Naive thymus-derived CD8-positive, alpha-beta T cell (primary cell): ENCODE measurements at places on chromosomes 12 and 14.
A peak's percentile ranks its signal among the peaks of the same experiment; 100 is the strongest.

DNA sequence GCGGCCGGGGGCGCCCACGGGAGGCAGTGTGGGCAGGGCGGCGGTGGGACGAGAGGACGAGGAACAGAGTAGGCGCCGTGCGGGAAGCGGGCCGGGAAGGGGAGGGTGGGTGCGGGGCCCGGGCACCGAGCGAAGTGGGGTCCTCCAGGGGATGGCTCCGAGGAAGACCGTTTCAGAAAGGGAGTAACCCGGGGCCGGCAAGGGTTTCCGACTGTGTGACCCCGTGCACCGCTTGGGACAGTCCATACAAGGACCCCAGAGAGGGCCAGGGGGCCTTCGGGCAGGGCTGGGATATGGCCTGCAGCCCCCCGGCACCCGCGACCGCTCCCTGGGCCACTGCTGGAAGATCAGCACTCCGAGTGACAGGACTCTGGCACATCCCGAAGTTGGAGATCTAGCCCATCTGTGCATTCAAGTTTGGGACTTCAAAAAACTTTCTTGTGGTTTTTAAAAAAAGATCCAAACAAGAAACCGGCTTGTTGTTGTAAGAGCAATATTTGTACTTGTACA lies 448 bp downstream of the TSPAN9 start:
- DNase-seq: no peak

DNA sequence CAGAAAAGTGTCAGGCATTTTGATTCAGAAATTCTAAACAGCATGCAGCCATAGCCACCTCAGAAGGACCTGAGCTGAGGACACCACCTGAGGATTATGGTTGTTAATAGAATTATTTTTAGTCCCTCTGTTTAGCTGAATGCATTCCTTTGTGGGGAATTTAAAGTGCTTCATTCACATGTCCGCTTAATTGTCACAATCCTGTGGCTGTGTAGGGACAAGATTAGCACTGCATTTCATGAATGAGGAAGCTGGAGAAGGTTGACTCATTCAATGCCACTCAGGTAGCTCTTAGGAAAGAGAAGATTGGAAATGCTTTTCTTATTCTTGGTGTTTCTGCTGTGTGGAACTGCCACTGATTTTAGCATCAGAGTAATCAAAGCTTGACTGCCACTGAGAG lies 42.0 kb upstream of the KRR1 start:
- no peak for DNase-seq

GRCh38 chr12:108298761-108299275 lies 40.3 kb downstream of the CMKLR1 start:
- no peak for DNase-seq

- DNase-seq: no peak
Observed at GRCh38 chr14:87131879-87132278, 861.1 kb downstream of the GALC start.

- DNase-seq: peak; percentile 56
Observed at GRCh38 chr12:120944645-120945217, 33.6 kb upstream of the HNF1A start.

DNA sequence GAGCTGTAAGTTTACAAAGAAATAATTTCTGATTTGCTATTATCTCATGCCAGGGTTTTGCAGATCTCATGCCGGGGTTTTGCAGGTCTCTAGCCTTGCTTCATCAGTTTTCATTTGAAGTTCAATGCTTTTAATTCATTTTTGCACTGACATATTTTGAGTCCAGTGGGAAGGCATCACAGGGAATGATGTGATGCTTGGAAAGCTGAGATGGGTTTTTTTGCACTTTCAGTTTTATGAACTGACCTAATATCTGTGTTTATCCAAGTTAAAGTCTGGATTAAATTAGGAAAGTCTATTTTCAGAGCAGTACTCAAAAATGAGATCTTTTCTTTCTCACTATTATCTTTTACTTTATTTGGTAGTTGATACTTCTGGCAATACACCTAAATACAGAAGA lies 23.6 kb upstream of the REP15 start:
- no peak for DNase-seq

DNA sequence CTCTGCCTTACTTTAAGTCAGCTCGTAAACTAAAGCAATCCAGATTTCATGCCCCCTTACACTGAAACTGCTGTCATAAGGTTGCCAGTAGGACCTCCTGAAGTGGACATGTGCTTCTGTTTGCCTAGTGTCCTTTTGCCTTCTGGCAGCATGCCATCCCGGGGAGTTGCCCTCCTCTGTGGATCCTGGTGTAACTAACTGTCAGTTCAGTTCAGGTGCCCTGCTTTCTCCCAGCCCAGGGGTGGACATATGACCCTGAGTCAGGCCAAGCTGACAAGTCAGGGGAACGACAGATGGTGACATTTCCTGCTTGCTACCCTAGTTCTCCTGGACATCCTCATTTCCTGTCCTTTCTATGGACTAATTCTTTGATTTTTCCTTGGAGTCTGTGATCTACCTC lies 25.6 kb downstream of the AKAP6 start:
- no peak for DNase-seq

GRCh38 chr12:23614280-23614679 lies 335.2 kb downstream of the SOX5 start:
- DNase-seq: no peak

DNA sequence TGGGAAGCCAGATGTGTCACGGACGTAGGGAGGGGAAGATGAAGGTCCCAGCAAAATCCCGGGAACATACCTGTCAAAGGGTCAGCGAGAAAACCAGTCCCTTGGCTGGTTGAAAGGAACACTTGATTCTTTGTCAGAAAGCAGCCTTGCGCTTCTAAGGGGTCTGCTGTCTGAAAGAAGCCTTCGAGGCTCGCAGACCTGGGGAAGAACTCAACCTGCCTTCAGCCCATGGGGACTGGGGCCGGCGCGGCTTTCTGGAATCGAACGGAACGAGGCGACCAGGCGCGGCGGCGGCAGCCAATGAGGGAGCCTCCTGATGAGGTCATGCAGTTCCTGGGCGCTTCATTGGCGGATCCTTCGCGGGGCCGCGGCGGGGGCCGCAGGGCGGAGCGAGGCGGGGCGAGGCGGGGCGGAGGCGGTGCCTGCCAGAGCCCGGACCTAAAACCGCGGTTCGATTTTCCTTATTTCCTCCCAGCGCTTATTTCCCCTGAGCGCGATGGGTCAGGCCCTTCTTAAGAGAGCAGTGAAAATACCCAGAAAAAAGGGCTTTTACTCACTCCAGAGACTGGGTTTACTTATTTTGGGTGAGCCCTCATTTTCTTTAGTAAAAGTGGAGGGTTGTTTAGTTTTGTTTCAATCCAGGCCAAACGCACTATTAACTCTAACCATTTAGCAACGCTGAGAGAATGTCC lies 11.8 kb upstream of the TTC7B start:
- DNase-seq: peak; percentile 91

DNA sequence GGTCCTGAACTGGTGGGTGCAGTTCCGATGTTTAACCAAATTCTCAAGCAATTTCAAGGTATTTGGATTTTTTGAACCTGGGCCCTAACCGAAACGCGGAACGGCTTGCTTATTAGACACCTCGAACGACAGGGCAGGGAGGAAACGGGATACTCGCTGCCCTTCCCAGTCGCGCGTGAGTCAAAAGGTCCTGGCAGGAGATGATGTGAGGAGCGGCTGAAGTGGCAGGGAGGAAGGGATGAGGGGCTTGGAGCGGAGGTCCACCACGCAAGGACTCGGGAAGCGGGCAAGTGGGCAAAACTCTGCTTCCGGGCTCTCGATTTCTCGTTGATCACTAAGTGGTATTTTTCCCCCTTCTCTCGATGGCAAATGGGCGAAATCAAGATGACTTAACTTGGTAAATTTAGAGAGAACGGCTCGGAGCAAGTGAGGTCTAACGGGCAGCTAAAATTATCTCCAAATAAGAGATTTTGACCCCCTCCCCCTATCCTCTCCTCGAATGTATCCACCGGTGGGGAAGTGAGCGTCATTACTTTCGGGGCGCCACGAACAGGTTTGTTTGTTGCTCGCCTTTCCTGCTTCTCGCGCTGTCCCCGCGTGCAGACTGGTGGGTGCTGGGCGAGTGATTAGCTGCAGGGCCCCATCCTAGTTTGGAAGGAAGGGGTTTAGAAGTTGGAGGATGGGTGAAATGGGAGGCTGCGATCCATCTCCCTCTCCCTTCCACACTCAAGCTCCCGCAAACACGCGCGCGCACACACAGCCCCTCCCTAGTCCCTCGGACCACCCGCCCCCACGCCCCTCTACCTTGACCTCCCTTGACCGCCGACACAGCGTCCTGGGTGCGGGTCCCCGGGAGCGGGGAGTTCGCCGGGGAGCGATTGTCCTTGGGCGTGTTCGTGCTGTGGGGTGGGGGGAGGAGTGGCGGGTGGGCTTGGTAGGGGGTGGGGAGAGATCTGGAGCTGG lies 986 bp upstream of the NTF3 start:
- no peak for DNase-seq

- no peak for DNase-seq
Observed at GRCh38 chr14:58479975-58480374, 52.5 kb downstream of the KIAA0586 start.

GRCh38 chr12:66516133-66516532 lies 162.7 kb downstream of the GRIP1 start:
- DNase-seq: no peak

GRCh38 chr12:90902596-90902995 lies 52.4 kb downstream of the CCER1 start:
- no peak for DNase-seq

DNA sequence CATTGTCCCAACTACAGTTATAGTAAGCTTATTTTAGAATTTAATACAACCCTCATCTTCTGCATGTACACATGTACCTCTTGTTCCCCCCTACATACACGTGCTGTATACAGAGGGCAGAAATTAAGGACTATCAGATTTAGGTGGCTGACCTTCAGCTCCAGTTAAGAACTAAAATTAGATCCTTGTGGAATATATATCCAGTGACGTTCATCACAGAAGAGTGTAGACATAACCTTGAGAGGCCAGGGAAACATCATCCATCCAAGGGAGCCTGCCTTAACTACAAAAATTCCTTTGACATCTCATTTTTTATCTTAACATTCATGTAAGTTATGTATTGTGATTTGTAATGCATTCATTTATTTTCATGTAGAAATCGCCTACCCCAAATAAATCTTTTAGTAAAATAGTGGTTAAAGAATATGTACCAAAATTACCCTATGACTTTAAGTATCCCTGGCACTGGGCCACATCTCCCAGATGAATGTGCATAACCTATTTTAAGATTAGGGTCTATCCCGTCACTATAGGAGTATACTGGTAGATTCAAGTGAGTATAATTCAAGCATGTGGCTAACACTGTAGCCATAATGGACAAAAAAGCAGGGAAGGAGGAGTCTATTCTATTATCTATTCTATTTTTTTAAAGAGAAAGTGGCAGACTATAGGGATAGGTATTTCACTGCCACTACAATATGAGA lies 27.5 kb downstream of the RIC8B start:
- no peak for DNase-seq

DNA sequence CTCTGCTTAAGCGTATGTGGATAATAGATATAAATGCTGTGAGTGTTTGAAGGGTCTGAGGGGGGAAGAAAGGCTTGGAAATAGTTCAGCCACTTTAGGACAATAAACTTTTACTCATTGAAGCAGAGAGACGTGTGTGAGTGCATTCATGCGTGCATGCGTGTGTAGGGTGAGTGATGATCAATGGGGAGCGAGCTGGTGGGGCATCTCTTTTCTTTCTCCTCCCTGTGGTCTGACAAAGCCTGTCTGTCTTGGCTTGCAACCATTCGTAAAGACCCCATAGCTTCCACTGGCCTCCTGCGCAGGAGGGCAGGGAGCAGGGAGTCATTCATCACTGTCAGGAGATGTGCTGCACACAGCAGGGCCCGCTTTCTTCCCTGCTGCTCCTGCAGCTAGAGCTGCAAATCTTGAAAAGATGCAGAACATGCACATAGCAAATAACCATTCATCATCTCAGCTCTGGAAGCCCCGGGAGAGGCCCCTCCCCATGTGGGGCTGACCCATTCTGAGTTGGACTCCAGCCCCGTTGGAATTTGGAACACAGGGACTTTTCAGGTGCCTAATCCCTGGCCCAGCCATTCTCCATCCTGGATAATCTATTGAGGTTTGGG lies 223.2 kb downstream of the PPM1H start:
- no peak for DNase-seq

- no peak for DNase-seq
Observed at GRCh38 chr14:73246387-73247150, 9.3 kb downstream of the PAPLN start.

- DNase-seq: no peak
Observed at GRCh38 chr12:24839268-24839791, 109.6 kb downstream of the BCAT1 start.

GRCh38 chr14:64115401-64115800 lies 178.8 kb downstream of the ESR2 start:
- no peak for DNase-seq

- DNase-seq: no peak
Observed at GRCh38 chr12:28051516-28052354, 79.2 kb upstream of the PTHLH start.
